Right renal cortex interstitium (tissue), 3 donors: ENCODE measurements at places on chromosomes 6 and 20. TPM values are rescaled to one million over a fixed set of nuclear protein-coding genes. Genes with fewer than 3 reads are reported as not detected.

- no peak for DNase-seq
Observed at GRCh38 chr6:79466207-79466834, 70.9 kb downstream of the LCA5 start.

DNA sequence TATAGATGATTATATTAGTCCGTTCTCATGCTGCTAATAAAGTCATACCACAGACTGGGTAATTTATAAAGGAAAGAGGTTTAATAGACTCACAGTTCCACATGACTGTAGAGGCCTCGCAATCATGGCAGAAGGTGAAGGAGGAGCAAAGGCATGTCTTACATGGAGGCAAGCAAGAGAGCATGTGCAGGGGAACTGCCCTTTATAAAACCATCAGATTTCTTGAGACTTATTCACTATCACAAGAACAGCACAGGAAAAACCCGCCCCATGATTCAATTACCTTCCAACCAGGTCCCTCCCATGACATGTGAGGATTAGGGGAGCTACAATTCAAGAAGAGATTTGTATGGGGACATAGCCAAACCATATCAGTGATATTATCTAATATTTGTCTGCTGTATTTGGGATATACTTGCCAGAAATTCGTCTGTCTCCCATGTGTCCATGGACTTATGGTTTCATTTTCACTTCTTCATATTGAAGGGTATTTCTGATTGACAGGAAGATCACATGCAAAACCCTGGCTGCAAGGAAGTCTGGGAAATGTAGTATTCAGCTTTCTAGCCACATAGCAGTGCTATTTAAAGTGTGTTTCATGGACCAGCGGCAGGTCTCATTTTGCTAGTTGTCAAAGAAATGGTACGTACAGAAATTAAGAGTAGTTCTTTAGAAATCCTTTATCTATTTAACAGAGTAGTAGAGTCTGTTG lies 50.5 kb upstream of the PAK5 start:
- DNase-seq, result no peak

- no peak for DNase-seq
Observed at GRCh38 chr6:111477481-111477938, 5.5 kb downstream of the REV3L start.

DNA sequence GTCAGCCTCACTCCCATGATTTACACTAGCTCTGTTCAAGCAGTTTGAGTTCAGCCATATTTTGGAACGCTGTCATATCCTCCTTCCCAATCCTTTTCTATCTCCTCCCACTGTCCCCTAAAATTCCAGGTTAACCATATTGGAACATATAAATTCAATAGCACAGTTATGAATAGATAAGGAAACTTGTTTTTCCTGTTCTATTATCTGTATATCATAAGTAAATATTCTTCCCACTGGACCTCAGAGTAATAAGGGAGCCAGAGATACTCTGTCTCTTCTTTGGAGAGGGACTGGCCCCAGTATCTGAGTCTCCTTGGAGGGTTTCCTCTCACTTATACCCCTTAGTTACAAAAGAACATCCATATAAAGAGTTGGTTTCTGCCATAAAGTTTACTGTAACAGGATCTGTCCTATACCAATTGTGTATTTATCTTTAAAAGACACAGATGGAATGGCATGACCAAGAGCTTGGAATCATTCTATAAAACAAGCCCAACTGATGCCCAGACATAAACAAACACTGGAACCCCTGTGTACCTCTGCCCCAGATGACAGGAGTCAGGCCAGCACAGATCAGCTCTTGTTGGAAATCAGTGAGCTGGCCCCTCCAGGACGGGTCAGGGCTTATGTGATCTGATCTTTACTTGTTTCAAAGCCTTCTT lies 67.1 kb downstream of the EPB41L2 start:
- no peak for DNase-seq

- DNase-seq, result no peak
Observed at GRCh38 chr6:147509891-147510290, 1.4 kb downstream of the SAMD5 start.

GRCh38 chr6:40499215-40499614 lies 87.9 kb downstream of the LRFN2 start:
- no peak for DNase-seq

- no peak for DNase-seq
Observed at GRCh38 chr6:39156801-39157200, 41.8 kb upstream of the SAYSD1 start.

GRCh38 chr6:89888871-89889270 lies 5.4 kb upstream of the GJA10 start:
- DNase-seq, result no peak

DNA sequence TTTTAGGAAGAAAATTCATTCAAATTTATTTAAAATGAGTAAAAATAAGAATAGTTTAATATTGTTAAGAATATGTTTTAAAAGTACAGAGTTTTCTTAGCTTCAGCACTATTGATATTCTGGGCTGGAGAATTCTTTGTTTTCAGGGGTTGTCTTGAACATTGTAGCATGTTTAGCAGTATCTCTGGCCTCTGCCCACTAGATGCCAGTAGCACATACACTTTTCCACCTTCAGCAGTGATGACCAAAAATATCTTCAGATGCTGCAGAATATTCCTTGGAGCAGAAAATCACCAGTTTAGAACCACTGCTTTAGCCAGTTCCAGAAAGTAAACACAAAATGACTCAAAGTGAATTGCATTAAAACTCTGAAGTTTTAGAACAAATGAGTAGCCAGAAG lies 19.4 kb upstream of the SDHAF4 start:
- DNase-seq, result no peak

DNA sequence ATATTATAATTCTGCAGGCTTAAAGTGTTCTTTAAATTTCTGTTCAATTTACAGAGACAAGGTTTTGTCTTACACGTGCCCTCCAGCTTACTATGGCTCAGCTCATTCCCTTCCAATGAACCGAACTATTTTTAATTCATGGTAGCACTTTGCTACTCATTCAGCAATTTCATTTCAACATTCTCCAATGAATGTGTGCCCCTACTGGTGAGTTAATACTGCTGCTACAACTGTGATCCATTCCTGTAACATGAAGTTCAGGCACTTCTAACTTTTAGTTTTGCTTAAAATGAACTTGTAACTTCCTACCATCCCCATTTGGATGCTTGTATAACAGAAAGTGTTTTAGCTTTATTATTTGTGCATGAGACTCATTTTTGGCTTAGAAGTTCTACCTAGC lies 99.7 kb downstream of the F13A1 start:
- DNase-seq, result no peak

DNA sequence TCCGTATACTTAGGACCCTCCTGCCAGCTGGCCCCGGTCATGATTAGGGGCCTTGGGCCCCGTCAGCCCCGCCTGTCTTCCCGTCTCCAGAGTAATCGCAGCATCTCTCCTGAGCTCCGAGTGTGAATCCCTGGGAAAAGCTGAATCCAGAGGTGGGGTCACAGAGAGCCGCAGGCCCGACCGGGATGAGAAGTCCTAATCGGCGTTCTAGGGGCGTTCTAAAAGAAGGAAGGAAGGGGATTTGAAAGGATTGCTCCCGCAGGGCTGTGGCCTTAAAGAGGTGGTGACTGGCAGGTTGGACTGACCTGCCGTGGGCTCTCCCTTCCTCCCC lies 371 bp downstream of the HMGN4 start:
- DNase-seq, result no peak

GRCh38 chr20:50913690-50914375 lies 17.4 kb downstream of the ADNP start:
- no peak for DNase-seq

- DNase-seq, result no peak
Observed at GRCh38 chr20:14341801-14342200, 4.4 kb upstream of the FLRT3 start.

Gene SLA2
- polyA plus RNA-seq, result 0.50 TPM

Gene OR12D2
- not detected for polyA plus RNA-seq

Gene CAP2
- polyA plus RNA-seq, result 15.8 TPM
